ENCODE measurements at places on chromosomes 3 and 15. TPM values are rescaled to one million over a fixed set of nuclear protein-coding genes. Genes with fewer than 3 reads are reported as not detected.

Gene GOLGA8Q
- total RNA-seq, result 3.9 TPM

Gene VEPH1
- total RNA-seq, result 2.5 TPM

Gene SELENOT
- total RNA-seq, result 74.7 TPM

Gene ERICH6
- total RNA-seq, result 0.18 TPM

Gene TGM5
- total RNA-seq, result not detected

Gene ZMAT3
- 7.6 TPM for total RNA-seq

DNA sequence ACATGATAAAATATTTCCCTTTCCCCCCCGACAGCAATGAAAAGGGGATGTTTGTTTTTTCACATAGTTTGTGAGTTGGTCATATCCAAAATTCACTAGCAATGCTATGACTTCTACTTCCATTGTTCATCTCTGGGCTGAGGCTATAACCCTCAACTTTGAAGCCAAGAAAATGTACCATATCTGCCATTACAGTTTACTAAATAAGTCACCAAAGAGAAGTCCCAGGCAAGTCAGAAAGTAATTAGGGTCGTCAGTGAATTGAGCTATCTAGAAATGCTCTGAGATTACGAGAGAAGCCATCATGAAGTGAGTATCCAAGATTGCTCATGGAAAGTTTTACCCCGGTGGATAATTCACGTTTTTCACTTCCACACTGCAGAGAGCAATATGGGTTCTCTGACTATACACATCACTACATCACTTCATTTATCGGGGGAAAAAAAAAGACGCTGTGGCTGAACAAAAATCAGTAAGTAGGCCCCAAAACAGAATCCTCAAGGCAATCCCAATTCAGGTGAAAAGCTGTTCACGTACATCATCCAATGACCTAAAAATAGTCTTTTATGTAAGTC, 1.4 kb downstream of the PEAK1 start:
- DNase-seq, result peak; percentile 35

- peak; percentile 89 for DNase-seq
Observed at GRCh38 chr3:41267975-41268640, 68.8 kb downstream of the CTNNB1 start.

DNA sequence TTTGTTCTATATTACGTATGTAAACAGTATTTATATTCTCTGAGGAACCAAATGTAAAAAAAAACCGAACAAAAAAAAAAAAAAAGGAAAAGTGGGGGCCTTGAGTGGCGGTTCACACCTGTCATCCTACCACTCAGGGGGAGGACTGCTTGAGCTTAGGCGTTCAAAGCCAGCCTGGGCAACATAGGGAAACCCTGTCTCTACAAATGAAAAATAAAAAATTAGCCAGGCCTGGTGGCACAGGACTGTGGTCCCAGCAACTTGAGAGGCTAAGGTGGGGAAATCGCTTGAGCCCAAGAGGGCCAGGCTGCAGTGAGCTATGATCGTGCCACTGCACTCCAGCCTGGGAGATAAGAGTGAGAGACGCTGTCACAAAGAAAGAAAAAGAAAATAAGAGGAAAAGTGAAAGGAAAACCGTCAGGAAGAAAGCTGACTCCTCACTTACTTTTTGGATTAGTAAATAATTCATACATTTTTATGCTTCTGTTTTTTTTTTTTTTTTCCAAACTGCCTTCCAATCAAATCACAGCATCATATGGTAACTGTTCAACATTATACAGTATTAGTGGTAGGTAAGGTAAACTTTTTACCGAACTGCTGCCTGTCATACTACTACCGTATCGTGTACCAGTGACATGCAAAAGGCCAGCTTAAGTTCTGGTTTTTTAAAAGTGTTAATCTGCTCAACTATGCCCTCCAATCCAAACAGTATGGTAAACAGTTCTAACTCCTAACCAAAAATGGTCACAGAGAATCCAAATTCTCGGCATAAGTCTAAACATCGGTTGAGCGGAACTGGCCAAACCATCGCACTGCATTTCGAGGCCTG, 1.2 kb downstream of the PHC3 start:
- DNase-seq, result peak; percentile 58

GRCh38 chr3:12081826-12082225, 76.9 kb downstream of the TIMP4 start:
- DNase-seq, result no peak

DNA sequence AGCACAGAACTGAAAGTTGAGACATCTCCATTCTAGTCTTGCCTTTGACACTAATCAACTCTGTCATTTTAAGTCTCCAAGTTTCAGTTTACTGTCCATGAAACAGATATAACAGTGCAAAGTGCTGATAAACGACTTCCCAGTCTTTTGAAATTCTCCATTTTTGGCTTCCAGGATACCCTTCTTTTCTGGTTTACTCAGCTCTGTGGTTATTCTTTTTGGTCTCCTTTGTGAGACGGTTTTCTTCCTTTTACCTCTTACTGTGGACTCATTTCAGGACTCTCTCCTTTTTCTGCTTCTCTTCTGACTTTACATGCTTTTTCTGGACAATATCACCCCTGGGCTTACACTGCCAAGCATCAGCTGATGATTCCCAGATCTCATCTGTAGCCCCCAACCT, 18.9 kb downstream of the SST start:
- no peak for DNase-seq

All from cardiac muscle cell (in vitro differentiated cells and primary cell).